ENCODE measurements at places on chromosomes 11 and 22.

GRCh38 chr11:72004515-72005346, 6.0 kb downstream of the IL18BP start:
- no peak for DNase-seq

DNA sequence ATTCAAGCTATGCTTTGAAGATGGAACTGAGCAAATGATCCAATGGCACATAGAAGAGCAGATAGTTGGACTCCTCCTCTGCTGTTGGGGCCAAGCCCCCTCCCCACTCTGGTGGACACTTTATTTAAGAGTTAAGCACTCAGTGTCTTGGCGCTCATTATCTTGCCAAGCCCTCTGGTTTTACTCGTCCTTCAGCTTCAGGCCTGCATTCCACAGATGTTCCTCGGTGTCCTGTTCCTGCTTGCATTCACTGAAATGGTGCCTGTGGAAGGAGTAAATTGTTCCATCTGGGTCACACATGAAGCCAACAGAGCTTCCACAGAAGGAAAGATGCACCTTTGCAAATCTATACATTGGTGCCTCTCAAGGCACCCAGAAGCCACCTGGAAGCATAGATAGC, 26.1 kb downstream of the MAML2 start:
- no peak for DNase-seq

DNA sequence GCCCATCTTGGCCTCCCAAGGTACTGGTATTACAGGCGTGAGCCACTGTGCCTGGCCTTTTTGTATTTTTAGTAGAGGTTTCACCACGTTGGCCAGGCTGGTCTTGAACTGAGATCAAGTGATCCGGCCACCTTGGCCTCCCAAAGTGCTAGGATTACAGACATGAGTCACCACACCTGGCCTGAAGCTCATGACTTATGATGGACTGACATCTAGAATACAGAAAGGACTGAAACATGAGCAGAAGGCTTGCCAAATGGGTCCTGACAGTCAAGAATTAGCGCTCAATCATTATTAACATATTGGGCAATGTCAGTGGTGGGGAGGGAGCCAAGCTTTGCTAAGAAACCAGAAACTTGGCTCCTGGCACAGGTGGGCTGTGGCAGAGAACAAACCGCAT, 5.0 kb downstream of the FADS1 start:
- DNase-seq, result no peak

DNA sequence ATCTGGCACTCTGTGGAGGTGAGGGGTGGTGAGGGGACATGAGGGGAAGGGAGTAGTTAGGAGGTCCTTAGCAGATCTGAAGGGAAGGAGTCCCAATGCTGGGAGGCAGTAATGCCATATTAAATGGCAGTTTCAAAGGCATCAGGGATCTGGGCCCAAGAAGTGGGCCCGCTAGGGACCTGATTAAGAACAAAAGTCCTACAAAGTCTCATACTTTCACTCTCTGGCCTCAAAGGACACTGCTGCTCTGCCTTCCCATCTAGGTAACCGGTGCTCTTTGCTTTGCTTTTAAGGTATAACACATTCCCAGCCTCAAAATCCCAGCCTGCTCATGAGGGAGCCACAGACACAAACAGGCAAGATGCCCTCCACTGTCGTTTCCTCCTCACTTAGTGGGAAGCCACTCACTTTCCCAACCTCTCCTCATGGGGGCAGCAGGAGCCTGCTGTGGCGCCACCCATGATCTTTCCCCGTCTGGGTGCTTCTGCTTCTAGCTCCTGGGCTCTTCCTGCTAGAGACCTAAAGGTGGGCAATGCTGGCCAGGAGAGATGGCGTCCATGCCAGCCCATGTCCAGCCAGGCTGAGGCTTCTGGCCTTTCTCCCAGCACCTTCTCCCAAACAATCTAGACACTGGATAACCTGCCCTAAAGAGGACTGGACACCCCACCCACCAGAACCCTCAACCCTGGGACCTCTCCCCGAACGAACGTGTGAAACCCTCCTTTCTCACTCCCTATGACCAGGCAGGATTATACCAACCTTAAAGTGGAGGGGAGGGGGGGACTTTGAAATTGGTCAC, 68.3 kb downstream of the PLEKHA7 start:
- no peak for DNase-seq

DNA sequence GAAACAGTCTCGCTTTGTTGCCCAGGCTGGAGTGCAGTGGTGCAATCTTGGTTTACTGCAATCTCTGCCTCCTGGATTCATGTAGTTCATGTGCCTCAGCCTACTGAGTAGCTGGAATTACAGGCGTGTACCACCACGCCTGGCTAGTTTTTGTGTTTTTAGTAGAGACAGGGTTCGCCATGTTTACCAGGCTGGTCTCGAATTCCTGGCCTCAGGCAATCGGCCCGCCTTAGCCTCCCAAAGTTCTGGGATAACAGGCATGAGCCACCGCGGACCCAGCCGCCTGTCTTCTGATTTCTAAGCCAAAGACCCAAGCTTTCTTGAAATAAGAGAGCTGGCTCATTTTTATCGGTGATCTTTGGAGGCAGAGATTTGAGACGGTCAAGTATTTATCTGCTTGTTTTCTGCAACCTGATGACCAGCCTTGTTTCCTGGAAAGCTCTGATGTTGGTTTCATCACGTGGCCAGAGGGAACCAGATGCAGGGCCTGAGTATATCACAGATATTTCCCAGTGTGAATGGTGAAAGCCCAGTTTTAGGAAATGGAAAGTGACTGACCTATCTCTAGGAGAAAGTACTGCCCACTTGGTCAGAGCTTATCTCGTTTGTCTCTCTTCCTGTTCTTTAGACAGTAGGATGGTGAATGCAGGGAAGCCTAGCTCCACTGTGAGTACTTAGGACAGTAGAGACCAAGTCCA, 5.7 kb upstream of the SIDT2 start:
- DNase-seq, result no peak

GRCh38 chr11:112368381-112368780, 107.7 kb upstream of the PLET1 start:
- no peak for DNase-seq

DNA sequence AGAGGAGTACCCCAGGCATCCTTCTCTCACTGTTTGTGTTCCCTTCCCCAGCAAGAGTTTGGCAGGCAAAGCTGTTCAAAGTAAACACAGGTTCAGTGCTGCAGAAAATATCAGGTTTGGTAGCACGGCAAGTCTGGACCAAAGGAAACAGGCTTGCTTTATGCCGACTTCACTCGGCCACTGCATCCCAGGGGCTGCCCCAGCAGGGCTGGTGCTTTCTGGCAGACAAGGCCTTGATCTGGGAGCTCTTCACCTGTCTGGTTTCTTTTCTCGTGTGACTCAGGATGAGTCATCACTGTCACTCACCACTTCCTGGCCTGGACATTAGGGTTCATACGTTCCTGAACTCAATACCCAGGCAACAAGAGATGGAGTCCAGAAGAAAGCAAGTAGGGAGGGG, 52.6 kb upstream of the NAV2 start:
- no peak for DNase-seq

DNA sequence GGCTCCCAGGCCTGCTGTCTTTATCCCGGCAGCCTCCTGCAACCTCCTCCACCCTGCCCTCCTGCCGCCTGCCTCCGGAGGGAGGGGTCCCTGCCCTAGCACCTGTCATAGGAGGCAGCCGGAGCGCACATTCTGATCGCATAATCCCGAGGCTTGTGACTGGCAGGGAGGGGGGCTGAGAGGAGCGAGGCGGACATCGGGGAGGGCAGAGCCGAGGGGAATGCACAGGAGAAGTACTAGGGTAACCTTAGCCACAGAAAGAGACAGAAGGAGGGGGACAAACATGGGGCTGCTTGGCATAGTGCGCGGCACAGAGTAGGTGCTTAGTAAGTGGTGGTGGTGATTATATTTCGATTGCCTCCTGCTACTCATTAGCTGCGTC, 9.2 kb upstream of the ALX4 start:
- no peak for DNase-seq

- no peak for DNase-seq
Measured at GRCh38 chr11:125079151-125079877, 16.2 kb downstream of the SLC37A2 start.

- DNase-seq, result peak; percentile 33
Measured at GRCh38 chr11:63768237-63769041, at the start of gene ZFTA. ZFTA (minus strand) TSS chr11:63768775; CDS start chr11:63768622, 153 bp downstream.

- peak; percentile 12 for DNase-seq
Measured at GRCh38 chr11:59767225-59767611, 12.0 kb downstream of the STX3 start.

DNA sequence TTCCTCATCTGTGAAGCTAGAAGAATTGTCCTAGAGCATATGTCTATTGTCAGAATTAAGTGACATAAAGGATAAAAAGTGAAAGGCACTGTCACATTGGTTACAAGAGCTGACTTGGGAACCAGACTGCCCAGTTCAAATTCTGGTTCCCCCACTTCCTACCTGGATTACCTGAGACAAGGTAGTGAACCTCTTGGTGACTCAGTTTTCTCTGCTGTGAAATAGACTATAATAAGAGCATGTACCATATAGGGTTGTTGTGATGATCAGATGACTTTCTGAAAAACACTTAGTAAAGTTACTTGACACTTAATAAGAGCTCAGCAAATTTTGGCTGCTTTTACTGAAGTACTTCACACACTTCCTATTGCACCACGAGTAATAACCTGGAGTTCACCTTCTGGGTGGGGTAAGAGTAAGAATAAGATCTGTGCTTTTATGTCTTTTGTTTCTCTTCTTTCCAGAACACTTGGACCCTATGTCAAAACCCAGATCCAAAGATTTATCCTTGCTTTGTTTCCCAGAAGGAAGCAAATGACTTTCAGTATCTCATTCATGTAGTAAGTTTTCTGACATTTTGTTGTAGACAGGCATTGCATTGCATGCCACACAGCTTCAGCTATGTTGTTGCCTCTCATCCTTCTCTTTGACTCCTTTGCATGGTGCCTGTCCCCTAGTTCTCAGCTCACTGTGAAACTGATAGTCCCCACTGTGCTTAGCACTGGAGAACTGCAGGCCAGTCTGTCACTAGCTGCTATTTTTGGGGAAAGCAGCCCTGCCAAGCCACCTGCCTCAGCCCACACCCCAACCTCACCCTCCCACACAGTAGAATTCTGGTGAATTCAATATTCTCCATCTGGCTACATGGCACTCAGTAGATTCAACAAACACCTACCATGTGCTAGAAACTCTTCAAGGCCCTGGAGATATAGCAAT, 121.8 kb upstream of the POU2AF2 start:
- DNase-seq, result no peak

DNA sequence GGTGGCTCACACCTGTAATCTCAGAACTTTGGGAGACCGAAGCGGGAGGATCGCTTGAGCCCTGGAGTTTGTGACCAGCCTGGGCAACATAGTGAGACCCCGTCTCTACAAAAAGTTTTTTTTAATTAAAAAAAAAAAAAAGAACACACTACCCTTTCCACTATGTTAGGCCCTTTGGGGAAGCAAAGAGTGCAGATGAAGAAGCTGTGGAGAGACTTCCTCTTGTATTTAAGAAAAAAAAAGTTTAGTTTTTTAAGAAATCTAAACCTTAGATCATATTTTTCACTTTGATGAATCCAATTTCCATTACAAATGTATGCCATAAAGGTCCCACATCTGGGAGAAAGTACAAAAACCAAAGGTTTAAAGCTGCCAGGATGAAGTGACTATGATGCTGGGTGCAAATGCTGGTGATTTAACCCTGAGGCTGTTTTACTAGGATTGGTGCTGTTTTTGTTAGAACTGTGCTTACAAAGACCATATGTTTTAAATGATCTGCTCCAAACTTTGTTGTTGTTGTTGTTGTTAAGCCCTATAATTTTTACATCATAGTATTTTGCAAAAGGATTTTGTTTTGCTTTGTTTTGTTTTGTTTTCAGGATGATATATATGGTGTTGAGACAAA, 28.9 kb upstream of the ACER3 start:
- DNase-seq, result no peak

DNA sequence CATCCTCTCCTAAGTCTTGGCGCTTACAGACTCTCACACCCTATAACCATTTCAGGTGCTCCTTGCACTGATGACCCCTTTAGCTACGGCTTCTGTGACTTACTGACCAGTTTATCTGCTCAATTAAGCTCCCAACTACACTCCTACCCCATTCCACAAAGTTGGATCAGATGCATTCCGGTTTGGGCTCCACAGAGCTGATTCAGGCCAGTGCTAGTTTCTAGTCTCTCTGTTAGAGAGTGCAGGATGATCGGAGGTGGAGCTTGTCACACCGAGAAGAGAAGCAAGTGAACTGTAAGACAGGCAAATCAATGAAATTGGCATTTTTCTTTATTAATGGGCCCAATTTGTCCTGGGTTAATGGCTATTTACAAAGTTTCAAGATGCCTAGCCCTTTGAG, 436.8 kb upstream of the CADM1 start:
- DNase-seq, result no peak

DNA sequence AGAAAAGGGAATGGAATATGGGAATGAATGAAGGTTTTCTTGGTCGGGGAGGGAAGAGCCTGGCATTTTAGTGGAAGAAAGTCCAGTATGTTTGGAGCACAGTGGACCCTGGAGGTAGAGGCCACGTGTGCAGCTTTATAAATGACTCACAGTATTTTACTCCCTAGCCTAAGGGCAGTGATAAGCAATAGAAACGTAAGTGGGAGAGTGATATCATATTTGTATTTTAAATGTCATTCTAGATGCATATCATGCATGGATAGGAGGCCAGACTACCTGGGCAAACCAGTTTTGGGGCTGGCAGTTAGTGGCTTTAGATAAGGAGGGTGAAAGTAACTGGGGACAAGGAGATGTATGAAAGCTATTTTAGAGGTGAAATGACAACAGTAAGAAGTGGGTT, 174.1 kb downstream of the ARHGAP42 start:
- no peak for DNase-seq

DNA sequence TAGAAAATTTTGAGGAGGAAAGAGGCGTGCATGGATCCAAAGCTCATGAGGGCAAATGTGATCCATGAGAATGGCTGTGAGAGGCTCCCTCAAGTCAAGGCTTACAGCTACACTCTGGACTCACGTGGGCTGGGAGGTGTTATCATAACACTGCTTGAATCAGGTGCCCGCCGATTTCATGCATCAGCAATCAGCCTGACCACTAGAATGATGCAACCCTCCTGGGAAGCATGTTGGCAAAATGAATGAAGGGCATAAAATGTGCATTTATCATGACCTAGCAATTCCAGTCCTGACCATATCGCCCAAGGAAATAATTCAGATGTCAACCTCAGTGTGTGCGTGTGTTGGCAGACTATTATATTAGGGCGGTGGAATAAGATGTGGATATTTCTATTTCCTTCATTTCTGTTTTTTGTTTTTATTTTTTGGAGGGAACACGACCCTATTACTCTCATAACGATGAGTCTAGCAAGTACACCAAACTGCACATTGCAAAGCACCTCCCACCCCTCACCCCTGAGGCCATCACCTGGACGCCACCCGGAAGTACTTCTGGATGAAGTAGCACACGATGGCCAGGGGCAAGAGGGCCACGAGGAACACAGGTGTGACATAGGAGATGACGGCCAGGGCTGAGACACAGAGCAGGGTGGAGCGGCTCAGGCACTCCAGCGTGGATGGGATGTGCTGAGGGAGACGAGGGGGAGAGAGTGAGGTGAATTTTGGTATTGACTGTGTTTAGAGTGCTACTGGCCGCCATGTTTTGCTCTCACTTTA, 15.7 kb upstream of the KCNJ11 start:
- no peak for DNase-seq

GRCh38 chr11:76239483-76240160, 33.3 kb upstream of the WNT11 start:
- no peak for DNase-seq
